ENCODE measurements at places on chromosomes 7 and 10. TPM values are rescaled to one million over a fixed set of nuclear protein-coding genes. Genes with fewer than 3 reads are reported as not detected.

The EN2 gene
- 1.1 TPM for total RNA-seq

The HYAL4 gene
- total RNA-seq, result 0.68 TPM

The ALOX5 gene
- total RNA-seq, result not detected

The PYROXD2 gene
- total RNA-seq, result 2.2 TPM

The SEMA4G gene
- total RNA-seq, result 81.2 TPM

GRCh38 chr10:88271761-88272543, 311.2 kb downstream of the RNLS start:
- DNase-seq, result no peak
- H3K36me3 ChIP-seq, result no peaks in the 10 kb centered on the region
- H3K27ac ChIP-seq, result no peak overlapping the region
- no peaks in the 10 kb centered on the region for H3K27me3 ChIP-seq

DNA sequence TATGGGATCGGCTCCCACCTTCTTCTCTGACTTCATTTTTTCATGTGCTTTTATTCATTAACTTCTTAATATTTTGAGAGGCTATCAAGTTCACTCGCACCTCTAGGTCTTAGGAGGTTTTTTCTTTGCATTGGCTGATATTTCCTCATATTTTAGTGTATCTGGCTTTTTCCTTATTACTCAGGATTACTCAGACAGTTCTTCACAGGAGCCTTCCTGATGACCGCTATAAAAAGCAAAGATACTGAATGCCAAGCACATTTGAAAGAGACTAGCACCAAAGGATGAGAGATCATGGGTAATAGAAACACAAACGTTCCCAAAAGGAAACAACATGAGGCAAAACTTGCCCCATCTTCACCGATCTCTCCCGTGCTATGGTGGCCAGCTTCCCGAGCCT, 409.2 kb upstream of the KLF6 start:
- H3K36me3 ChIP-seq, result no peaks in the 10 kb centered on the region
- no peaks in the 10 kb centered on the region for H3K4me1 ChIP-seq
- DNase-seq, result no peak
- H3K27ac ChIP-seq, result no peak overlapping the region

DNA sequence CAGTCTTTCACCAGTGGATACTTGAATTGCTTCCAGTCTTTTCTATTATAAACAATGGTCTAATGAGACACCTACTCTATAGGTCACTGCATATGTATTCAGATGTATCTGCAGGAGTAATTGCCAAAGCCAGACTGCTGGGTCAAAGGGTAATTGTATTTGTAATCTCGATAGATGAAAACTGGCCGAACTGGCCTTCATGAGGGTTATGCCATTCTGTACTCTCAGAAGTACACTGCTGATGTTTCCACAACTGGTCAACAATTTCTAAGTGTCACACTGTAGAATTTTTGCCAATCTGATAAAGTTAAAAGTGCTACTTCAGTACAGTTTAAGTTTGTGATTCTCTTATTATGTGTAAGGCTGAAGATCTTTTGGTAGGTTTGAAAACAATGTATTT, 64.6 kb downstream of the JAZF1 start:
- no peak overlapping the region for H3K4me3 ChIP-seq
- no peaks in the 10 kb centered on the region for H3K36me3 ChIP-seq
- H3K27me3 ChIP-seq, result no peaks in the 10 kb centered on the region
- H3K27ac ChIP-seq, result no peak overlapping the region
- H3K4me1 ChIP-seq, result no peaks in the 10 kb centered on the region

- H3K4me3 ChIP-seq, result no peak overlapping the region
- peaks cover 20% of the 10 kb centered on the region for H3K4me1 ChIP-seq
- H3K27me3 ChIP-seq, result no peaks in the 10 kb centered on the region
- H3K27ac ChIP-seq, result no peak overlapping the region
- no peaks in the 10 kb centered on the region for H3K36me3 ChIP-seq
- no peak for DNase-seq
Observed at GRCh38 chr10:112628951-112629609, 182.1 kb downstream of the VTI1A start.

- H3K27ac ChIP-seq, result no peak overlapping the region
- H3K36me3 ChIP-seq, result no peaks in the 10 kb centered on the region
- no peak for DNase-seq
- no peaks in the 10 kb centered on the region for H3K4me1 ChIP-seq
Observed at GRCh38 chr10:128009372-128010126, 102.6 kb downstream of the PTPRE start.

- H3K36me3 ChIP-seq, result no peaks in the 10 kb centered on the region
- no peak for DNase-seq
- H3K4me3 ChIP-seq, result no peak overlapping the region
Observed at GRCh38 chr10:100124097-100124496, 42.4 kb upstream of the CPN1 start.

DNA sequence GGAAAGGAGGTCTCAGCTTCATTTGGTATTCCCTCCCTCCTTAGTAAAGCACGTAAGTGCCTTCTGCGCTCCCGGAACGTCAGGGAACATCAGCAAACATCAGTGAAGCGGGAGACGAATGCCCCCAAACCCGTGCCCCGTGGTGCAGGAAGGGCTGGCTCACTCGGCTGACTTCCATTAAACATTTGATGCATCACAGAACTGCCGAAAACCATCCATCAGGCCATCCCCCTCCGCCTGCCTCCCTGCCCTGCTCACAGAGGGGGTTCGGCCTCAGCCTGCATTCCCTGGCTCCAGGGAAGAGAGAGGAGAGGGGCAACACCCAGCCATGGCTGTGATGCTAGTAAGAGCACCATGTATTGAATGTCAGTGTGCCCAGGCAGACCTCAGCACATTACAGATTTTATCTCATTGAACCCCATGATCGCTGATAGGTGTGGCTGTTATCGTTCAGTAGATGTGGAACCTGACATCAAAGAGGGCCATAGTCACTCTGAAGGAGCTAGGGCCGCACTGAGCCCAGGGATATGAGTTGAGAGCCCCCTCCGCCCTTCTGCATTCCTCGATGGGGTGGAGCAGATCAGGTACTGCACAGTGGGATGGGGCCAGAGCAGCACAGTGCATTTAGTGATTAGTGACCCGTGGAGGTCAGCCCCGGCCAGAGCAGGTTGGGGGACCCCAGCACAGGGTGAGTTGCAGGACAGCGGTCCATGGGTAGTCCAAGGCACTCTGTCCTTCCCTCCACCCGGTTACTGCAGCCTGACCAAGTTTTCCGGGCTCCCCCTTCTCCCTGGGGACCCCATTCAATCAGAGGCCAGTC, 146.4 kb downstream of the RPS24 start:
- no peak overlapping the region for H3K27ac ChIP-seq
- no peak overlapping the region for H3K4me3 ChIP-seq
- no peaks in the 10 kb centered on the region for H3K36me3 ChIP-seq
- H3K4me1 ChIP-seq, result peaks cover 8% of the 10 kb centered on the region
- H3K27me3 ChIP-seq, result no peaks in the 10 kb centered on the region

- H3K4me3 ChIP-seq, result no peak overlapping the region
- no peaks in the 10 kb centered on the region for H3K27me3 ChIP-seq
- H3K27ac ChIP-seq, result no peak overlapping the region
- no peak for DNase-seq
Observed at GRCh38 chr7:26685606-26686005, 178.8 kb downstream of the SKAP2 start.

GRCh38 chr7:151406051-151406875, 3.6 kb downstream of the WDR86 start:
- H3K36me3 ChIP-seq, result no peaks in the 10 kb centered on the region
- no peaks in the 10 kb centered on the region for H3K27me3 ChIP-seq
- H3K27ac ChIP-seq, result no peak overlapping the region
- no peaks in the 10 kb centered on the region for H3K4me1 ChIP-seq
- DNase-seq, result no peak
- no peak overlapping the region for H3K4me3 ChIP-seq

- DNase-seq, result no peak
- no peaks in the 10 kb centered on the region for H3K27me3 ChIP-seq
- H3K4me1 ChIP-seq, result no peaks in the 10 kb centered on the region
- no peak overlapping the region for H3K4me3 ChIP-seq
- H3K36me3 ChIP-seq, result no peaks in the 10 kb centered on the region
Observed at GRCh38 chr7:133562621-133563020, 309.7 kb downstream of the EXOC4 start.

GRCh38 chr10:60358282-60358681, 31.4 kb downstream of the ANK3 start:
- no peaks in the 10 kb centered on the region for H3K36me3 ChIP-seq
- peaks cover 6% of the 10 kb centered on the region for H3K4me1 ChIP-seq
- H3K27ac ChIP-seq, result no peak overlapping the region
- no peak for DNase-seq

- no peaks in the 10 kb centered on the region for H3K36me3 ChIP-seq
- DNase-seq, result no peak
- H3K27me3 ChIP-seq, result peaks cover 2% of the 10 kb centered on the region
- peaks cover 8% of the 10 kb centered on the region for H3K4me1 ChIP-seq
Observed at GRCh38 chr7:27198138-27198841, 1.6 kb downstream of the HOXA13 start.

- H3K4me3 ChIP-seq, result no peak overlapping the region
- no peaks in the 10 kb centered on the region for H3K4me1 ChIP-seq
- no peak for DNase-seq
- H3K36me3 ChIP-seq, result no peaks in the 10 kb centered on the region
- H3K27me3 ChIP-seq, result no peaks in the 10 kb centered on the region
Observed at GRCh38 chr7:112132051-112132694, 74.0 kb downstream of the DOCK4 start.

Measured in Caco-2 (cell line).